ENCODE measurements at places on chromosomes 11 and 22.

DNA sequence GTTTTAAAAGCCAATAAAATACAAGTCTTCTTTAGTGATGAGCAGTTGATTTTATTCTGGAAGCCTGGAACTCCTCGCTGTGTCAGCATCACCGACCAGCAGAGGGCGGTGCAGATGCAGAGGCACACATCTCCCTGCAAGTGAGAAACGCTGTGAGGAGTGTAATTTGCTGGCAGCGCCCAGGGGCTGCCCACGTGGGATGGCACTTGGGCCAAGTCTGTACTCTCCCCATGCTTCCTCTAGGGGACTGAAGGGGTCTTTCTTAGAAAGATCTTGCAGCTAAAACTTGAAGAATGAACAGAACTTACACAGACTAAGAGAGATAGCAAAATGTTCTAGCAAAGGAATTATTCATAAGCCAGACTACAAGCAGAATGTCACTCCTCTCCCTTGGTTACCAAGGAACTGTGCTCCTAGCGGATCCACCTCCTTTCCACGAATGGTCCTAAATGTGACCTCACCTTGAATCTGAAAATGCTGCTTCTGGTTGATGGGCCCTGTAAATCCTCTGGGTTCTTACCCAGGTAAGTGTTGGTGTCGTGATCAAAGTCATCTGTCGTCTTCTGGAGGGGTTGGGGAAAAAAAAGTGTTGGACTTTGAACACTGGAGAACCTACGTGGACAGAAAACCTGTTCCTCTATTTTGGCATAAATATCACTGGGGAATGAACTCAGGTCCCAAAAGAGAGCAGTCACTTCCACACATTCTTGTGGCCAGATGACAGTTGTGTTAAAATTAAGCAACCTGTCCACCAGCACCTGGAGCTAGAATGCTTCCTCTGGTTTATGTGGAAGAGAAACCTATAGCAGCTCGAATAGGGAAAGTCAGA, 31.8 kb downstream of the CNTF start:
- DNase-seq, result peak; percentile 37

GRCh38 chr22:36279219-36279666, 26.3 kb downstream of the APOL1 start:
- DNase-seq, result no peak

DNA sequence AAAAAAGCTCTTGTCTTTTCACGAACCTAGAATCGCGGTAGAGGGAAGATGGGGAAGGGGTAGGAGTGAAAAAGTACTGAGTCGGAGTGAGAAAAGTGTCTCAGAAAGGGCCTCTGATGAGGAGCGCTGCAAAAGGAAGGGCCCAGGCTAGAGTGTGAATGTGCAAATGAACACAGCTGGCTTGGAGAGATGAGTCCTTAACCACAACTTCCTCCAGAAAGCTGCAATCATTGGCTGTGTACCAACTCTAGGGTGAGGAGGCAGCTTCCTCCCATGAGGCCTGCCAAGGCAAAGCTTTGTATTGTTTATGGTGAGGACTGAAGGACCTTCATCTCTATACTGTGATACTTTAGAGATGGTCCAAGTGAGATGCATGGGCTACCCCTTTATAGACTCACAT, 566.9 kb upstream of the ANO5 start:
- DNase-seq, result no peak

DNA sequence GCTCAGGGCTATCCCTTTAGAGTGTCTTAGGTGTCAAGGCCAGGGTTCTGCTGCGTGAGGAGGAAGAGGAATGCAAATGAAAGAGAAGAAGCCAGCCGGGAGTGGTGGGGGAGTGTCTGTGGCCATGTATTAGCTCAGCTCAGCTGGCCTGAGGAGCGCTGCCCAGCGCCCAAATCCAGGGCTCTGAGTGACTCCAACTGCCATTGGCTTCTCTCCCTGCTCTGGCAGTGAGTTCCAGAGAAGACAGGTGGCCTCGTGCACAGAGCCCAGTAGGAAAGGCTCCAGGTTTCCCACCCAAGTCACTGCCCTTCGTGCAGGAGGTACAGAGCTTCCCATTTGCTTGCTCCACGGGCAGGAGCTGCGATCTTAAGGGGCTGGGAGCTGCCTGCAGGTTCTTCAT, 302.0 kb downstream of the KIRREL3 start:
- DNase-seq, result no peak

- no peak for DNase-seq
These were observed 14.1 kb downstream of the TMPRSS13 start for GRCh38 chr11:117914991-117915618.

DNA sequence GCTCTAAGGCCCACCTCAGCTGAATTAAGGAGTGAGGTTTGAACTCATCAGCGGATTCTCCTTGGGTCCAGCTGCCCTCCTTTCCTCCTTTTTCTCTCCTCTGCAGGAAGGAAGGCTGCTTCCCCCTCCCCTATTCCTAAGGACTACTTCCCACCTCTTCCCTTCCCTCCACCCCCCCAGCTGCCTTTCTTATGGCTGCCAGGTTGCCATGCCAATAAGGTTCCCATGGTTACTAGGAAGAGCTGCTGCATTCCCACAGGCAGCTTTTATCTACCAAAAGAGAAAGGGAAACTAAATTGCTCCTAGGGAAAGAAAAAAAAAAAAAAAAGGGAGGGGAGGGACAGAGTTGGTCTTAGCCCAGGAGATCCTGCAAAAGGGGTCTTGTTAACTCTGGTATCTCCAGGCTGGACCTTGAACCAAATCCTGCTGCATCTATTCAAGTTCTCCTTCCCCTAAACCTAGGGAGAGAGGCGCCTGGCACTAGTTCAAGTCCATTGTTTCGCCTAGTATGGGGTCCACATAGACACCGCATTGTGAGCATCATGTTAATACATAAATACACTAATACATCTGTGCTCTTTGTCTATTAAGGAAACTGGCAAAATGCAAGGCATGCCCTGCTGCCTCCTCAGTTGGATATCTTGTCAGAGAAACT, 21.2 kb upstream of the FEZ1 start:
- no peak for DNase-seq

DNA sequence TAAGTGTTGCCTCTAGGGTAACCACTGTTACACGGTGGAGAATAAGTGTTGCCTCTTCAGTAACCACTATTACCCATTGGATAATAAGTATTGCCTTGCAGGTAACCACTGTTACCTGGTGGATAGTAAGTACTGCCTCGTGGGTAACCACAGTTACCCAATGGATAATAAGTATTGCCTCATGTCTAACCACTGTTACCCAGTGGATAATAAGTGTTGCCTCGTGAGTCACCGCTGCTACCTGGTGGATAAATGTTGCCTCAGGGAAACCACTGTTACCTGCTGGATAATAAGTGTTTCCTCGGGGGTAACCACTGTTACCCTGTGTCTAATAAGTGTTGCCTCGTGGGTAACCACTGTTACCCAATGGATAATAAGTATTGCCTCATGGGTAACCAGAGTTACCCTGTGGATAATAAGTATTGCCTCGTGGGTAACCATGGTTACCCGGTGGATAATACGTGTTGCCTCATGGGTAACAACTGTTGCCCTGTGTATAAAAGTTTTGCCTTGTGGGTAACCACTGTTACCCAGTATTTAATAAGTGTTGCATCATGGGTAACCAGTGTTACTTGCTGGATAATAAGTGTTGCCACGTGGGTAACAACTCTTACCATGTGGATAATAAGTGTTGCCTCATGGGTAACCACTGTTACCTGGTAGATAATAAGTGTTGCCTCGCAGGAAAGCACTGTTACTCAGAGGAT, 12.3 kb upstream of the NXPE4 start:
- DNase-seq, result no peak

- DNase-seq, result no peak
These were observed 324.2 kb downstream of the DCDC1 start for GRCh38 chr11:31045335-31045734.

Measured in HS-5 (cell line).